CD4-positive, alpha-beta T cell (primary cell): ENCODE measurements at places on chromosomes 3 and 15. TPM values are rescaled to one million over a fixed set of nuclear protein-coding genes. Genes with fewer than 3 reads are reported as not detected.

The HDC gene
- not detected for total RNA-seq

The ATP13A4 gene
- 0.98 TPM for total RNA-seq

The GPR160 gene
- 5.7 TPM for total RNA-seq

DNA sequence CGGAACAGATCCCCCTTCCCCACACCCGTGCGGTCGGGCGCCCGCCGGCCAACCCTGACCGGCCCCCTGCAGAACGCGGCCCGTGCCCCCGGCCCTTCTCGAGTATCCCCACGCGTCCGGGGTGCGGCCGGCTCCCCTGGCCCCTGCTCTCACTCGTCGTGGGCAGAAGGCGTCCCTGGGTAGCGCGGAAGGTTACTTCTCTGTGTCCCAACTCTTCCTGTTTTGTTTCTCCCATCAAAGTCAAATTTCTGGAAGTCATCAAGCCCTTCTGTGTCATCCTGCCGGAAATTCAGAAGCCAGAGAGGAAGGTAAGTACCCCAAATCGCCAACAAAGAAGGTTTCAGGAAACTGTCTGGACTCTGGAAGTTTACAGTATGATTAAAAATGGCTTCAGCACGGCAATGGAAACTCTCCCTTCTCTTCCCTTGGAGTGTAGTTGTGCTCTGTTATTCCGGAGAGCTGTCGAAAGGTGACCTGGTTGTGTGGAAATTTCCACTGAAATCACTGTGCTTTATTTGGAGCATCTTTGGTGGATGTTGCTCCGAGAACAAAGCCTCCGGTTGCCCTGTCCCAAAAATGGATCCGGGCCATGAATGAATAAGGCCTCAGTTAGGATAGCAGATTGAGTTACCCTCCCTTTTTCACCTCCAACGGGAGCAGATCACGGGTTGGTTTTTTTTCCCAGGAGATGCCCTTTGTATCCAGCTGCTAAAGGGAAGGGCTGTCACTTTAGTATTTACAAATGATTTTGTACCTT, 536 bp downstream of the SEC61A1 start:
- peaks cover 39% of the 10 kb centered on the region for H3K36me3 ChIP-seq
- no peak for DNase-seq
- H3K4me1 ChIP-seq = peaks cover 40% of the 10 kb centered on the region
- peak overlapping the region; percentile 71 for H3K27ac ChIP-seq

DNA sequence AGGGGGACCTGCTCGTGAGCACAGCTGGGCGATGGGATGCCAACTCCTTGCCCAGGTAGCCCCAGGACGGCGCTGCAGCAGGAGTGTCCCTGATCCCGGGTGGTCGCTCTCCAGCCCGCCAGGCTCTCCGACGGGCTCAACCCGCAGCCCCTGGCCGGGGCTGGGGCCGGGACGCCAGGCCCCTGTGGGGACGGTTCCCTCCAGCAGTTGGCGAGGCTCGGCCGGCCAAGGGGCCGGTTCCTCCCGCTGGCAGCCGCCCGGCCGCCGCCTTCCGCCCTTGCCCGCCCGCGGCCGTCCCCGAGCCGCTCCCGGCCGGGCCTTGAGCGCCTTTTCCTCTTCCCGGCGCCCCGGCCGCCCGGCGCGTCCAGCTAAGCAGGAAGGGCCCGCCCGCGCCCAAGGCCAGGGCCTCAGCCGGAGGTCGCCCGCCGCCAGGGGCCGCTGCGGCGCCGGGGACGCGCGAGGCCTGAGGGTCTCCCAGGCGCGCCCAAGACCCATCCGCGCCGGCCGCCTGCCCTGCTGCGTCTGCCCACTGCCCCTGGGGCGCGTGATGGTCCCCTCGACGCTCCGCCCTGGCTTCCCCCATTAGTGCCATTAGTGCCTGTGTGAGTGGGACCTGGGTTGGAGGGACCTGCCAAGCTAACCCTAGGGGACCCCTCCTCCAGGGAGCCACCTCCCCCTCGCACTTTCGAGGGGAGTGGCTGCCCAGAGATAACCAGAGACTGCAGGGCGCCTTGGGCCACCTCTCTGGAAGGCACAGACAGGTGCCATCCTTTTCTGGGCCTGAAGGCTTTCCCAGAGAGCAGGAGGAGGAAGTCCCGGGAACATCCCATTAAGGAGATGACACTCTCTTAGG, 106.4 kb downstream of the FBLN2 start:
- peaks cover 2% of the 10 kb centered on the region for H3K27me3 ChIP-seq
- H3K4me1 ChIP-seq = peaks cover 60% of the 10 kb centered on the region
- peak; percentile 59 for DNase-seq

- H3K36me3 ChIP-seq = no peaks in the 10 kb centered on the region
- DNase-seq = no peak
- H3K27me3 ChIP-seq = no peaks in the 10 kb centered on the region
- H3K27ac ChIP-seq = no peak overlapping the region
Measured at GRCh38 chr3:28019740-28020139, 221.7 kb upstream of the CMC1 start.

DNA sequence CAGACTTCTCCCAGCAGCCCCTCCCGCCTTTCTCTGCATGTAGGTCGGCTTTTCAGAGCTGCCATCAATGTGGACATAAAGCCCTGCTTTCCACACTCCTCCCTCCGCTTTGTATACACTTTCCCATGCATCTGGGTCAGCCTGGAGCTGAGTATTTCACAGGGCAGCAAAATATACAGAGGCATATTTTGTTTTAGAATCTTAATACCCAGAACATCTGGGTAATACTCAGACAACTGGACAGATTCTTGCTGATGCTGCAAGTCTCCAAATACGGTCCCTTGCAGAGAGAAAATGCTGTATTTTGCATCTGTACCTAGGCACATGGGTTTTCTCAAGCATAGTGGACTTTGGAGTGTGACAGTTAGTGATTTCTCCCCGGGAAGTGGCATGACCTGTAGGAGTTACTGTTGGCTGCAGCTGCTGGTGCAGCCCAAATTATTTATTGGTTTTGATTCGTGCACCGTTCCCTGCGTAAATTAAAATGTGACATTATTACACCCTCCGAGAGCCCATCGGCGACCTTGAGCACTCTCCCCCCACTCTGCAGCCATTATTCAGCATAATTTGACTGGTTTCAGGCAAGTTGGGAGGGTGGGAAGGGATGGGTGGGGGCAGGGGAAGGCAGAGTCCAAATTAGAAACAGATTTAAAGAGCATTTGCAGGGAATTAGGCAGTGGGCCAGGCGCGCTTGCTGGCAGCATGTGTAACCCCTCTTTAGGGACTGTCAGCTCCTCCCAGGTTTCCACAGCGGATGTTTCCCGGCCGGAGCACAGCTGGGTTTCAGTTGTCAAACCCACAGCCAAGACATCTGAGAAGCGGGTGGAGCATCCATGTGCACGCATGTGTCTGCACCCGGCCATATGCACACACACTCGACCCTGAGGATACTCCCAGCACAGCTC, 100.8 kb downstream of the CPN2 start:
- DNase-seq = no peak
- no peak overlapping the region for H3K4me3 ChIP-seq
- H3K4me1 ChIP-seq = peaks cover 4% of the 10 kb centered on the region
- H3K27ac ChIP-seq = no peak overlapping the region
- H3K27me3 ChIP-seq = no peaks in the 10 kb centered on the region

- no peak overlapping the region for H3K4me3 ChIP-seq
- H3K4me1 ChIP-seq = no peaks in the 10 kb centered on the region
- H3K27me3 ChIP-seq = no peaks in the 10 kb centered on the region
Measured at GRCh38 chr3:146953511-146953981, 348.4 kb upstream of the PLSCR5 start.

DNA sequence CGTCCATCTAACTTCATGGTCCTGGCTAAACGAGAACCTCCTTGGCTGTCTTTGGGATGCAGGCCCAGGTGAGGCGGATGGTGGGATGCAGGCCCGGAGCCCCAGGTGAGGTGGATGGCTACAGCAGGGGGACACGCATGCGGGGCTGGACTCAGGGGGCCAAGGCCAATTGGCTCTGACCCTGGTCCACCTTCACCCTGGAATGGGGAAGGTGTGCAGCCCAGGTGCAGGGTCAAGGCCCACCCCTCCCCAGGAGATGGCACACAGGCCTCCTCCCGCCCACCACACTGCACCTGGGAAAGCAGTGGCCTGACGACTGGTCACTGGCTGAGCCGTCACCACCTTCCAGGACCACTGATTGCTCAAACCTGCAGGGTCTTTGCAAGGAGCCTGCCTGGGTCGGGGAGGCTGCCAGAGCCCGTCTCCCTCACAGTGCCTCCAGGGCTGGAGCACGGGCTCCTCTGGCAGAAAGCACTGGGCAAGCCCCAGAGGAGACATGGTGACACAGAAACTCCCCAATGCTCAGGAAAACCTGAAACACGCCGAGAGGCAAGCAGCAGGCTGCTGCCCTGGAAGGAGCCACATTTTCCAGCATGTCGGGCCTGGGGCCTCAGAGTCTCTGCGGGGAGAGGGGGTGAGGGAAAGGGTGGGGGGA, 159.6 kb downstream of the LRRK1 start:
- H3K27ac ChIP-seq = no peak overlapping the region
- no peaks in the 10 kb centered on the region for H3K27me3 ChIP-seq

GRCh38 chr3:66747696-66748095, 246.9 kb upstream of the LRIG1 start:
- no peak overlapping the region for H3K4me3 ChIP-seq
- H3K36me3 ChIP-seq = no peaks in the 10 kb centered on the region
- DNase-seq = no peak
- H3K27ac ChIP-seq = no peak overlapping the region
- H3K27me3 ChIP-seq = no peaks in the 10 kb centered on the region
- no peaks in the 10 kb centered on the region for H3K4me1 ChIP-seq

GRCh38 chr3:133487920-133488540, 85.5 kb upstream of the CDV3 start:
- H3K4me3 ChIP-seq = no peak overlapping the region
- H3K4me1 ChIP-seq = peaks cover 43% of the 10 kb centered on the region

DNA sequence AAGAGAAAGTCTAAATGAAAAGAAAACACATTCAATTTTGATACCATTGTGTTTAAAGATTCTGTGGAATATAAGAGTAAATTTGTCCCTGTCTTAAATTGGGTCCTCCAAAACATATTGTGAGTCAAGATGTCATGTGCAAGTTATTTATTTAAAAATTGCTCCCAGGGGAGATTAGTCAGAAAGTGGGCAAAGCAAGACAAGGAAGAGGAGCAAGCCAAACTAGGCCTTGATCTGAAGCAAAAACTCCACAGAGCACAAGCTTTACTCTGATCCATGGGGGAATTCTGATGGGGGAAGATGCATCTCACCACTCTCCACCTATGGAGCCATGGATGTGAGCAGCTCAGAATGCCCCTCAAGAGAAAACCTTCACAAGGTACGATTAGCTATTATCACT, 342.8 kb upstream of the IL12A start:
- no peaks in the 10 kb centered on the region for H3K4me1 ChIP-seq
- H3K36me3 ChIP-seq = no peaks in the 10 kb centered on the region
- H3K4me3 ChIP-seq = no peak overlapping the region
- H3K27me3 ChIP-seq = no peaks in the 10 kb centered on the region
- no peak overlapping the region for H3K27ac ChIP-seq

DNA sequence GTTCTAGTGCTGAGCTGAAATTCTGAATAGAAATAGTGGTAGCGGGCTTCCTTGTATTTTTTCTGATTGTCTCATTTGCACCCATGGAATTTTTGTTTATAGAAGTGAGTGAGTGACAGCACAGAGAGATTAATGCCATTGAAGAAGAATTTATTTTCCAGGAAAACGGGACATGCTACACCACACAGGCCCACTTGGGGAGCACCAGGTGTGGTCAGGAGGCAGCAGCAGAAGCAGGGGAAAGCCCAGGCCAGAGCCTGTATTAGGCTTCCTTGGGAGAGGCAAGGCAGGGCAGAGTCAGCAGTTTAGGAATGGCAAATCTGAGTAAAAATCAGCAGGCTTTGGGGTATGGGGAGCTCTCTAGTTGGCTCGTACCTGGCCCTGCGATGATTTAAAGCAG, 88.4 kb upstream of the ATP11B start:
- DNase-seq = no peak
- H3K36me3 ChIP-seq = no peaks in the 10 kb centered on the region
- no peak overlapping the region for H3K27ac ChIP-seq
- H3K4me3 ChIP-seq = no peak overlapping the region
